CD4-positive, alpha-beta T cell treated with Interleukin-4 for 4 hours (primary cell): ENCODE measurements at places on chromosomes 7 and 10.
A peak's percentile ranks its signal among the peaks of the same experiment; 100 is the strongest.

- no peak for DNase-seq
Observed at GRCh38 chr10:64103750-64104470, 582.7 kb downstream of the REEP3 start.

DNA sequence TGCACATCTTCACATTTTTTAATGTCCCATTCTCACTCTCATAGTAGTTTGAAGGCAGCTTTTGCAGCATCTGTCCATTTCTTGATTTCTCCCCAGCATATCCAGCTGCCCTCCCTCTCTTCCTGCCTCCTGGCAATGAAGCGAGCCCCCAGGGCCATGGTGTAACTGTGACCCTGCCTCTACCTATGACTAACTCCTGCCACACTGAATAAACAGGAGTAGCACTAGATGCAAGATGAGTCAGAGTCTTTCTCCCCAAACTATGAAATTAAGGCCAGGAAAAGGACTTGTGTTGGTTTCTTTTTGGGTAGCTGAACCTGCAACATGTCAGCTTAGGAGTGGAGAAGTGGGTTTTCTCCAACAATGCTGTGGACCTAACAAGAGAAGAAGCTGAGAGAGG, 329.0 kb downstream of the RNLS start:
- no peak for DNase-seq

- no peak for DNase-seq
Observed at GRCh38 chr7:137816696-137817320, 30.0 kb downstream of the DGKI start.

GRCh38 chr10:7433861-7434260, 23.0 kb upstream of the SFMBT2 start:
- no peak for DNase-seq

GRCh38 chr7:121337398-121337797, 8.6 kb downstream of the WNT16 start:
- DNase-seq, result no peak

GRCh38 chr7:35036361-35037171, 719 bp downstream of the DPY19L1 start:
- peak; percentile 46 for DNase-seq

- no peak for DNase-seq
Observed at GRCh38 chr10:50286517-50286916, 35.2 kb upstream of the ASAH2 start.

- no peak for DNase-seq
Observed at GRCh38 chr10:124677293-124677699, 66.9 kb downstream of the FAM53B start.
